ENCODE measurements at places on chromosomes 7 and 10. TPM values are rescaled to one million over a fixed set of nuclear protein-coding genes. Genes with fewer than 3 reads are reported as not detected.

Gene SCART1
- polyA plus RNA-seq, result 1.1 TPM

Gene C10orf62
- polyA plus RNA-seq, result 0.74 TPM

Gene CYP2W1
- polyA plus RNA-seq, result 19.5 TPM

Gene TMEM225B
- polyA plus RNA-seq, result 0.78 TPM

Gene ASZ1
- not detected for polyA plus RNA-seq

Gene WDR86
- polyA plus RNA-seq, result 2.9 TPM

Gene ZC3HAV1L
- 11.1 TPM for polyA plus RNA-seq

Gene CREB5
- polyA plus RNA-seq, result 2.3 TPM

Gene ABI1
- polyA plus RNA-seq, result 16.4 TPM

Gene CCDC172
- polyA plus RNA-seq, result not detected

Gene PTPRN2
- polyA plus RNA-seq, result 24.2 TPM

Gene PAPOLB
- polyA plus RNA-seq, result not detected

Gene EPO
- 26.2 TPM for polyA plus RNA-seq

Gene SLC29A4
- 29.7 TPM for polyA plus RNA-seq

Gene C10orf90
- polyA plus RNA-seq, result not detected

Gene AKR1B15
- polyA plus RNA-seq, result not detected

Gene OLAH
- 0.13 TPM for polyA plus RNA-seq

Gene SH3PXD2A
- 11.1 TPM for polyA plus RNA-seq

Gene PPP1R3A
- not detected for polyA plus RNA-seq

Gene DGKI
- polyA plus RNA-seq, result not detected

Gene ABCC2
- polyA plus RNA-seq, result 497 TPM

Gene OR9A2
- polyA plus RNA-seq, result not detected

Gene CEP41
- polyA plus RNA-seq, result 8.1 TPM

Gene MRPS33
- 38.3 TPM for polyA plus RNA-seq

Gene SLC26A5
- 0.04 TPM for polyA plus RNA-seq

Gene ETV1
- polyA plus RNA-seq, result 0.04 TPM

Gene POLL
- 19.1 TPM for polyA plus RNA-seq

Gene TAS2R38
- polyA plus RNA-seq, result not detected

Gene ZYX
- polyA plus RNA-seq, result 10.5 TPM

Gene MMRN2
- 0.03 TPM for polyA plus RNA-seq

Gene CDH23
- polyA plus RNA-seq, result 0.13 TPM

Gene EVX1
- not detected for polyA plus RNA-seq

Gene SKAP2
- 2.8 TPM for polyA plus RNA-seq

Gene PRLHR
- not detected for polyA plus RNA-seq

Gene PRPF18
- 4.4 TPM for polyA plus RNA-seq

Gene TUBB8
- 0.26 TPM for polyA plus RNA-seq

Gene ZNF679
- not detected for polyA plus RNA-seq

Gene TAS2R41
- not detected for polyA plus RNA-seq

Gene BMPER
- polyA plus RNA-seq, result not detected

Gene TRIM74
- polyA plus RNA-seq, result 0.61 TPM

Gene PLXNA4
- not detected for polyA plus RNA-seq

Gene CYP2C18
- polyA plus RNA-seq, result not detected

Gene HMX3
- not detected for polyA plus RNA-seq

Gene PPP1R17
- not detected for polyA plus RNA-seq

Gene CPEB3
- polyA plus RNA-seq, result 0.70 TPM

Gene SLC35G1
- polyA plus RNA-seq, result 2.1 TPM

Gene CALN1
- polyA plus RNA-seq, result 0.01 TPM

Gene FGF8
- polyA plus RNA-seq, result 0.26 TPM

Gene GPR37
- not detected for polyA plus RNA-seq

Gene PAX4
- not detected for polyA plus RNA-seq

Gene INHBA
- polyA plus RNA-seq, result not detected

Gene MSMB
- 1.3 TPM for polyA plus RNA-seq

Gene ABCB1
- polyA plus RNA-seq, result 79.9 TPM

Gene MYPN
- polyA plus RNA-seq, result not detected

Gene SAMD9L
- polyA plus RNA-seq, result not detected

Gene ITIH5
- polyA plus RNA-seq, result 6.0 TPM

Gene FEZF1
- polyA plus RNA-seq, result not detected

Gene C10orf105
- not detected for polyA plus RNA-seq

Gene CUZD1
- 0.20 TPM for polyA plus RNA-seq

Gene BTBD16
- 8.0 TPM for polyA plus RNA-seq

All from HepG2 (cell line).